ENCODE measurements at places on chromosomes 12 and 14.

DNA sequence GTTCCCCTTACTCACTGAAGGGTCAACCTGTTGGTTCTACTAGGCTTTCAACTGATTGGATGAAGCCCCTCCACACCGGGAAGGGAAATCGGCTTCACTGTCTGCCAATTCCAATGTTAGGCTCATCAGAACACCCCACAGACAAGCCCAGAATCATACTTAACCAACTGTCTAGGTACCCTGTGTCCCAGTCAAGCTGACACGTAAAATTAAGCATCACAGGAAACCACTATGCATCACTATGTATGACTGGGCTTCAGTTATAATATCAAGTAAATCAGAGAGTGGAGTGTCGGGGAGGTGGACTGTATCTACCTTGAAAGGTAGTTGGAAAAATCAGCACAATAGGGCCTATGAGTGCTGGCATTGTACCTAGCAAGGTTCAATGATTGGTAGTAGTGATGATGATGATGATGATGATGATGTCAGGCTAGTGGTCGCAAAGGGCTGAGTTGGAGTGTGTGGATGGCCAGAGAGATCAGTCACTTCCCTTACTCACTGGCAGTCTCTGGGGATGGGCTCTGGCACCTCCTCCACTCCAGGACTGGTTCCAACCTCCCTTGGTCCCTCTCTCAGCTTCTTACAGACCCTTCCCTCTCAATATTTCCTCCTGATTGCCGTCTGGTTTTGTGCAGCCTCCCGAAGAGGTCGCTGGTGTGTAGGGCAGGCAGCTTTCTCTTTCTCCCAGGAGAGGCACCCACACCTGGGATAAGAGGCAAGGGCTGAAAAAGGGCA, 3.3 kb upstream of the ATG101 start:
- no peak for DNase-seq

- DNase-seq = no peak
Observed at GRCh38 chr12:2826721-2827515, 7.9 kb downstream of the NRIP2 start.

GRCh38 chr12:43114316-43114715, 437.7 kb downstream of the ADAMTS20 start:
- no peak for DNase-seq

DNA sequence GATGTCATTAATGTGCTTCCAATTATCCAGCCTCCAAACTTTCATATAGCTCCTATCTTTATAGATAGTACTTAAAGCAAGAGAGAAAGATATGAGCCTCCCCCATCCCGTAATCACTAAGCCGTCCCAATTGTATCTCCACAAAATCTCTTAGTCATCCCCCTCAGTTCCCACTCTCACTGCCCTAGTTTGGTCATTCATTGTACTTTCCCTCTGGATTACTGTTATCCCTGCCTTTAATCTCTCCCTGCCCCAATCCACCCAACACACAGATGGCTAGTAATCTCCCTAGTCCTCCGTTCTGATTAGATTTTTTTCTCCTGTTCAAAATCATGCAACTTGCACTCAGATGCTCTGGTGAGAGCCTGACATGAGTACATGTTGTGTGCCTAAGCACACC, 5.4 kb upstream of the BCAT1 start:
- no peak for DNase-seq

GRCh38 chr12:56081393-56082347, 1.7 kb downstream of the ERBB3 start:
- DNase-seq = peak; percentile 70
